ENCODE measurements at places on chromosomes 1 and 21.
A peak's percentile ranks its signal among the peaks of the same experiment; 100 is the strongest.

GRCh38 chr21:26177187-26177586 lies 6.6 kb upstream of the APP start:
- no peak for DNase-seq

DNA sequence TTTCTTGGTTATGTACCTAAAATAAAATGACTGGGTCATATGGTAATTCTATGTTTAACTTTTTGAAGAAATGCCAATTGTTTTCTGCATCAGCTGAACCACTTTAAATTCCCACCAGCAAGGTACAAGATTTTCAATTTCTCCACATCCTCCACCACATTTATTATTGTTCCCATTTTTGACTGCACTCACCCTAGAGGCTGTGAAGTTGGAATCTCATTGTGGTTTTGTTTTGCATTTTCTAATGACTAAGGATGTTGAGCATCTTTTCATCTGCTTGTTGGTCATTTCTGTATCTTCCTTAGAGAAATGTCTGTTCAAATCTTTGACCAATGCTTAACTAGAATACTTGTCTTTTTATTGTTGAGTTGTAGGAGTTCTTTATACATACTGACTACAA lies 72.5 kb downstream of the ASTN1 start:
- DNase-seq: no peak

DNA sequence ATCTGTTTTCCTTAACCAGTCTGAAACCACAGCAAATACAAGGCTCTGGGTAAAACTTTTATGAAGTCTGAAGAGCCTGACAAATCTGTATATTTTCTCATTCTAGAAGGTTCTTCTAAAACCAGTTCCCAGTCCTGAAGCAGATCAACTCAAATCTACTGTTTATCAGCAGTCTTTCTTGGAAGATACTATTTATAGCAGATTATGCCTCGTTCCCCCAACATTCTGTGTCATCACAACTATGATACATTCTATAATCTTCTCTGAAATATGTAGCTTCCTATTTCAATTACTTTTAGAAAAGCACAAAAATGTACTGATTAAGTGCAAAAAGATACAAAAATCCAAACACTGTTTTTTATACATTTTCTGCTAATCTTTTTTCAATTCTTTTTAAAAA lies 67.5 kb downstream of the NIBAN1 start:
- DNase-seq: no peak

DNA sequence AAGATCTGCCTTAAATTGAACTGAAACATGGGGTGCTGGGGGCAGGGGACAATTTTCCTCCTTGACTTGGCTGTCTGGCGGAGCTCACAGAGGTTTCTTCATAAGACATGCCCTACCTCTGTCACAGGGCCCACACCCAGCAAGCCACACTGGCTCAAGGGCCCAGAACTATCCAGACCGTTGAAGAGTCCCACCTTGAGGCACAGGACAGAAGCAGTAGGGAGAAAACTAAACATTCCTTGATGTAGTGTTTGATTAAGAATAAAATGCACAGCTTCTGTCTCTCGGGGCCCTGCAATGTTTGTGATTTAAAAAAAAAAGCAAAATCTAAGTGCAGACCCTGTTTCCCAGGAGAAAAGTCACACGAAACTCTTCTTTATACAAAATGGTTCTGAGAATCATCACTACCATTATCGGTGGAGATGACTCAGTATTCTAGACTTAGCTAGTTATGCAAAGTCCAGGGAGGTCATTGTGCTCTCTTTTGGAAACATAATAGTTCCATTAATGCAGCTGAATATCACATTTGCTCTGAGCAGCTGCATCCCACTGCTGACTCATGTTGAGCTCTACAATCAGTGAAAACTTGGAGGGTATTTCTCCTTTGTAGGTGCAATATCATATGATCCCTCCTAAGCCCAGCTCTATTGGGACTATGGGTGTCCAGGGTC lies 53.6 kb upstream of the DIRAS3 start:
- peak; percentile 12 for DNase-seq

DNA sequence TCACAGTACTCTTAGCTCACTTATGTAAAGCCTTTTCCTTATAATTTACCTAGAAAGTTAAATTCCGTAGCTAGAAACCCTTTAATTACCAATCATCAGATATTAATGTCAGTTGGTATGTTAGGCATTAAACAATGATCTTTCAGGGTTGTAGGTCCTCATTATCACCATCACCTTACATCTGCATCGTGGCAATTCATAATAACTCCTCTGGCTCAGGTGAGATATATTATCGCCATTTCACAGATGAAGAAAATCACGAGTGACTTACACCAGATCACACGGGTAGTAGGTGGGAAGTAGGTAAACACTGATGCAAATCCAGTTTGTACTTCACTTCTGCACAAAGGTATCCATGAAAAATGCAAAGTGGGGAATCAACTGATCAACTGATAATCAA lies 639 bp downstream of the NUP133 start:
- no peak for DNase-seq

DNA sequence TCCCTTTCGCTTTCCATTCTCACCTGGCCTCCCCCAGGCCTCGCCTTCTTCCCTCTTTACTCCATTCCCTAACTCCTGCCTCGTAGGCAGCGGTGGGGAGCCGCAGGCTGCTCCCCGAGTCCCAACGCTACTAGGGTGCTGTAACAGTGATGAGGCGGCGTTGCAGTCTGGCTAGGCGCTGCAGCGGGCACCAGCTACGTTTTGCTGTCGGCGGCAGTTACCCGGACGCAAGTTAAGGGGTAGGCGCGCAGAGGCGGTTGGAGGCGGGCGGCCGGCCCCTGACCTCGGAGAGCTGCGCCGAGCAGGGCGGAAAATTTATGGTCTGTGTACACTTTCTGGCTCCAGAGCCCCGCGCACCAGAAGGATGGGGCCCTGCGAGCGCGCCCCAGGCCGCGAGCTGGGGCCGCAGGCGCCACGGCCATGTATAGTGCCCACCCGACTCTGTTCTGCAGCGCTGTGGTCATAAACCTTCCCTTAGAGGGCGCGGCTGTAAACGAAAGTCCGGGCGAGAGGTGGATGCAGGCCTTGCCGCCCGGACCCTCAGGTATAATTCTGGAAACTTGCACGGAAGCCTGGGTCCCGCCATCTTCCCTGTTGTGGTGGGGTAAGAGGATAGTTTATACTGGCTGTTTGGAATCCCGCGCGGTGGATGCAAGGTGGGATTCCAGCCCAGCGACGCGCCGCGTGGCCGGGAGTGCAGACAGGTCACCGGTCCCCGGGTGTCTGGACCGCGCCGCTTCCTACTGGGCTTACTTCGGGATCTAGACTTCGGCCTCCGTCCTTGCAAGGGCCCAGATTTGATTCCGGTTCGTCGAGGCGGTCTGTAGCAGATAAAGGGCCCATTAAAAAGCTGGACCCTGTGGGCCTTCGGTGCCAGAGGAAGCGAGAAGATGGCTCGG lies 15.0 kb downstream of the HLX start:
- DNase-seq: no peak

- no peak for DNase-seq
Measured at GRCh38 chr1:36172983-36173382, 17.0 kb downstream of the MAP7D1 start.

Data from cortex of kidney (tissue), 1 donor.